DMS 273 treated with DMSO at 0.1 percent for 48 hours (cell line): ENCODE measurements at places on chromosomes 12 and 14.

DNA sequence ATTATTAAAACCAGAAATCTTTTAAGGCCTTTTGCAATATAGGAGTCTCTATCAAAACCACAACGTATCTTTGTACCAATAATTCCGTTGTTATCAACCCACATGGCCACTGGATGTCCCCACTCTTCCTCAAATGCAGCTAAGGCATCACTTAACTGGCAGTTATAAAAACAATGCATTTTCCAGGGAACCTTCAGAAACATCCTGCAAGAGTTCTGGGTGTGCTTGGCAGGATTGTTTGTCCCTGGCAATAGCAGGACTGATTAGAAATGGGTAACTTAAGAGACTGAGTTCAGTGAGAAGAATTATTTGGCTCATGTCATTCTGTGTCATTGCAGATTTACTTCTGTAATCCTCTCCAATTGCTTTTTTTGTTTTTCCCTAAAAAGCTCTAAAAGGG, 112.0 kb downstream of the SLC15A5 start:
- no peak for DNase-seq

DNA sequence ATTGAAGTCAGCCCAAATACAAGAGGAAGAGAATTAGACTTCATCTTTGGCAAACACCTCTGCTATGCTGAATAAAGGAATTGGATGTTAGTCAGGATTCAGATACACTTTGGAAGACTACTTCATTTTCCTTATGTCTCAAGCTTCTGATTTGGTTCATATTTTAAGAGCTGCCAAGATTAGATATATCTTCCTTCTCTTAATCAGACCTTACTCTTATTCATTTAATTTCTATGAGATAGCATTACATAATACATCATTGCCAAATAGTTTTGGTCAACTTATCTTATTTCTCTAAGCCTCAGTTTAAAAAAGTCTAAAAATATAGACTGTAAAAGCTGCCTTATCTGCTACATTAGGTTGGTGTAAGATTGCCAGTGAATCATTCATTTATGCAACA, 330.6 kb upstream of the NAV3 start:
- DNase-seq: no peak

DNA sequence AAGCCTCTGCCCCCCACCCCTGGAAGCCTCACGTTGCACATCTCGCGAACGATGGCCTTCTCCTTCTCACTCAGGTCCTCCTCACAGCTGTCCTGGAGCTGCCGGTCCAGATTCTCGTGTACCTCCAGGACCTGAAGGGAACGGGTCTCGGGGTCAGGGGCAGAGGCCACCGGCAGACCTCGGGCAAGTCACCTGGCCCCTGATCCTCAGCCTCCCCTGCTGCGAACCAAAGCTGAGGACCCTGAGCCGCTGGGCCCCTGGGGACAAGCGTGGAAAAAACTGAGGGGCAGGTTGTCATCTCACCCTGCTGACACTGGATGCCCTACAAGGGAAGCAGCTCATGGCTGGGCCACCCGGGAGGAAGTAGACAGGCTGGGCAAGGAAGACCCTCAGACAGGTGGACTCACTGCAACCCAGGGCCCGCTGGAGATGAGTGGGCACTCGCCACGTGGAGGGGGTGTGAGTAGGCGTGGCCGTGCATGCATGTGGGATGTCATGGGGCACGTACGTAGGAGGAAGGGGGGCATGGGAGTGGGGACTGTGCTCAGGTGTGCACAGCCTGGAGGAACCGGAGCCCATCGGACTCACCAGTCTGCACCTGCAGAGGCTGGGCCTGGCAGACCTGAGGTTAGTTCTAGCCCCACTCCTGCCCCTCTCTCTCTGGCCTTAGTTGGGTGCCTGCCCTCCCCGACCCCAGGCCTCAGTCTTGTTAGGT, 35.1 kb downstream of the CCNK start:
- DNase-seq: no peak

GRCh38 chr14:50901361-50901760, 29.5 kb downstream of the ABHD12B start:
- DNase-seq: no peak

DNA sequence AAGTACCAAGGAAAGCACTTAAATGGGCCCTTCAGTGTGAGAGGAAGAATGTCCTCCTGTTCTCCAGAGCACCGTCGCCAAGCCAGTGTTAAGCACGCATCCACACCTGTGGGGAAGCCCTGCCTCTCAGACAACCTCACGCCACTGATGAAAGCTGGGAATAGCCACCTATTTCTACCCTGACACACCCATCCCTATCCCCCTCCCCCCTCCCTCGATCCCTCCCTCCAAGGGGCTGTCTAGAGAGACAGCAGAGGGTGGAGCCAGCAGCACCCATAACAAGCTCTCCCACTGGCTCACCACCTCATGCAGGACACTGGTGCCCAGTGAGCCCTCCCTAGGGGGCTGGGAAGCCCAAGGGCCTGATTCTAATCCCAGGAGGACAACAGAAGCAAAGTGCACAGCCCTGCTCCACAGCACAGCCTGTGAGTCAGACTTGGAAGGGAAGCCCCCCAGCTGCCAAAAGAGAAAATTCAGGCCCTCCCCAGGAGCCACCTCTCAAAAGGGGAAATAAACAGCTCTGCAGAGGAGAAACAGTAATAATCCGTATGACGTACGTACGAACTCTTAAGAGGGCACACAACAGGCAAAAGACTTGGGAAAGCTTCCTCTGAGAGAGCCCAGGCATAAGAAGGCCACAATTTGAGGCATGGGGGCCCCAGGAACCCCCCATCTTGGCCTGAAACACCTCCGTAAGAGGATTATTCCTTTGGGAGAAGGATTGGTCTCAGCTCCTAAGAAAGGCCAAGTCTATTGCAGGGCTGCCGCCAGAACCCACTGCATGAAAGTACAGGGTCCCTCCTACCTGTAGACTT, 7.8 kb downstream of the PITPNM2 start:
- no peak for DNase-seq

DNA sequence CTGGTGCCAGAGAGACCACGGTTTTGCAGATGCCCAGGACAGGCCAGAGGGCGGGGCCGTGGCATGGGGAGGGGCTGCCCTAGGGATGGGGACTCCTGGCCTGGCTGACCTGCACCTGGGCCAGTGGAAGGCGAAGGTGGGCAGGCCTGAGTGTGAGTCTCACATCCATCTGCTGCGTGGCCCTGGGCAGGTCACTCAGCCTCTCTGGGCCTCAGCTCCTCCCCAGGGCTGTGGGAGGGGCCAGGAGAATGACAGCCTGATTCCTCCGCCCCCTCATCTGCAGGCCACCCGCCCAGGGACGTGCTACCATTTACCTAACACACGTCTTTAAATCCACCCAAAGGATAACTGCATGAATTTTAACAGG, 90.9 kb downstream of the GALNT9 start:
- no peak for DNase-seq

- no peak for DNase-seq
Measured at GRCh38 chr14:96586921-96587822, 85.0 kb downstream of the PAPOLA start.

- no peak for DNase-seq
Measured at GRCh38 chr14:20680843-20681347, 3.5 kb upstream of the RNASE4 start.

- DNase-seq: peak; percentile 15
Measured at GRCh38 chr14:80850197-80850814, 91.2 kb downstream of the CEP128 start.

- no peak for DNase-seq
Measured at GRCh38 chr12:127657036-127657435, 609.9 kb upstream of the TMEM132C start.

DNA sequence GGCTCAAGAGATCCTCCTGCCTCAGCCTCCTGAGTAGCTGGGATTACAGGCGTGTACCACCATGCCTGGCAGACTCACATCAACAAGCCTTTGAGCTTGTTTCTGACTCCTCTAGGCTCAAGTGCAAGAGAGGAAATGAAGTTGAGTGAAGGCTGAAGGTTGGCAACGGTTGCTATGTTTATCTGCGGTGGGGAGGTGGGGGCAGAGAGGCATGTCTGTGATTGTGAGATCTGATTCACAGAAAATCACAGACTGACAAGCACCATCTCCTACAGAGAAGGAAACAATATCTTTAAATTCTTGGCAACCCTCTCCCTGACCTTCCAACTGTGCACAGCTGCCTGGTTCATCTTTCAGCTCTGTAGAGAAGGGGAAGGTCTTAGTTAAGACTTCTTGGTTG, 22.1 kb upstream of the NINJ2 start:
- DNase-seq: no peak

DNA sequence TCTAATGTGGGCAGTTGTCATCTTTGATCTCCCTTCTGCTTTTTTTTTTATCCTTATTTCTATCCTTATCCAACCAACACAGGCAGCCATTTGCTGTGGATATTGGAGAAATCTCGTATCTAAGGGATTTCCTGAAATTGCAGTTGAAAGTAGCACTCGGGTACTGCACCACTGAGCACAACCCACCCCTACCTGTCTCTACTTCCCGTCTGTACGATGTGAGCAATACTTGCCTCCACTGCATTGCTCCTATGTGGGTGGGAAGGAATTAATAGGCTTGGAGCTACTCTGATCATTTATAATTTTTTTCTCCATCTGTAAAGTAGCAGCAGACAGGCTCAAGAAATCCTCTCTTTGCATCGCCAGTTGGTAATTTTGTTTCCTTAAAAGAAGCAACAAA, 300.4 kb downstream of the SNAPC1 start:
- DNase-seq: no peak

- no peak for DNase-seq
Measured at GRCh38 chr12:5417500-5417899, 14.4 kb upstream of the NTF3 start.

- no peak for DNase-seq
Measured at GRCh38 chr14:65485516-65485915, 73.0 kb downstream of the FUT8 start.

DNA sequence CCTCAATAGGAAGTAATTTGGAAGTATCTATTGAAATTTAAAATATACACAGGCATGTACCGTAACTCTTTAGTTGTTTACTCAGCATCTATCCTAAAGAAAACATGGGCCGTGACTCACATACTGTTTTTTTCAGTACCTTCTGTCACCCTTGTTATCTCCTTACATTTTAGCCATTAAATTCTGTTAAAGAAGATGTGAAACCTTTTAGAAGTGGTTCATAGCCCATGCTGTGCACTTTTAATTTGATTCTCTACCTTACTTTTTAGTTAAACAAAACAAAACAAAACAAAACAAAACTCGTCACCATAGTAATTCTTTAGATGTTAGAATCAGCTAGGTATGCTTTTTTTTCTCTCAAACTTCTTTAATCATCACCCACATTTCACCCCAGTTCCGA, 494.4 kb upstream of the RGS6 start:
- no peak for DNase-seq

DNA sequence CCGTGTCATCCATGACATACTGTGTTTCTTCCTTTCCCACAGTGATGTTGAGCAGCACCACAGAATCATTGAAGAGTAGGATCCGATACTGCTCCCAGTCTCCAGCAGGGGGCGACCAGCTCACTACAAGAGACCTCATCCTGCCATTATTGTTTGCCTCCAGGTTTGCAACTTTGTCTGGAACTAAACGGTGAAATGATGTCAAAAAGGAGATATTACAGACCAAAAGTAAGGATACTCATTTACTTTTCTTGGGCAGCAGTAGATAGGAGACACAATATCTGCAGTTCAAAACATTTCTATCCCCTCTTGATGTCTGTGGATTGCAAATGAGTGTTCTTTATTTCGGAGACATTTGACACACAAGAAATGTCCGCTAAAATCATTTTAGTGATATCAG, 47.2 kb downstream of the PTPRB start:
- no peak for DNase-seq

DNA sequence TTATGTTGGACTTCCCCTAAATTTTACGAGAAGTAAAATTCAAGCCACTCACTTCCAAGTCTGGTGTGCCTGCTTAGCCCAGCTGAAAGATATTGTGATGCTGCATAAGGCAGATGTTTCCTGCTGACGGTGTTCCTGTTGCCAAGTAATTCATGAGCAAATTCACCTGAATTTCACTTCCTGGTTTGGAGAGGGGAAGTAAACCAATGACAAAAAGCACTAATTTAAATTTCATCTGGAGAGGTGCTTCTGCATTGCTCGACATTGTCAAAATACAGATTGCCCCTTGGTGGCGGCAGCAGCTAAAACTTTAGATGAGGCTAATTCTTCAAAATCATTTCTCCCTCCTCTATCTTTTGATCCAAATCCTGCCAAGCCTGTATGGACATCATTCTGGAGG, 281.1 kb downstream of the AACS start:
- no peak for DNase-seq

- DNase-seq: no peak
Measured at GRCh38 chr14:104509673-104510072, 69.9 kb upstream of the C14orf180 start.
